B cell (primary cell): ENCODE measurements at places on chromosomes 5 and 9.

DNA sequence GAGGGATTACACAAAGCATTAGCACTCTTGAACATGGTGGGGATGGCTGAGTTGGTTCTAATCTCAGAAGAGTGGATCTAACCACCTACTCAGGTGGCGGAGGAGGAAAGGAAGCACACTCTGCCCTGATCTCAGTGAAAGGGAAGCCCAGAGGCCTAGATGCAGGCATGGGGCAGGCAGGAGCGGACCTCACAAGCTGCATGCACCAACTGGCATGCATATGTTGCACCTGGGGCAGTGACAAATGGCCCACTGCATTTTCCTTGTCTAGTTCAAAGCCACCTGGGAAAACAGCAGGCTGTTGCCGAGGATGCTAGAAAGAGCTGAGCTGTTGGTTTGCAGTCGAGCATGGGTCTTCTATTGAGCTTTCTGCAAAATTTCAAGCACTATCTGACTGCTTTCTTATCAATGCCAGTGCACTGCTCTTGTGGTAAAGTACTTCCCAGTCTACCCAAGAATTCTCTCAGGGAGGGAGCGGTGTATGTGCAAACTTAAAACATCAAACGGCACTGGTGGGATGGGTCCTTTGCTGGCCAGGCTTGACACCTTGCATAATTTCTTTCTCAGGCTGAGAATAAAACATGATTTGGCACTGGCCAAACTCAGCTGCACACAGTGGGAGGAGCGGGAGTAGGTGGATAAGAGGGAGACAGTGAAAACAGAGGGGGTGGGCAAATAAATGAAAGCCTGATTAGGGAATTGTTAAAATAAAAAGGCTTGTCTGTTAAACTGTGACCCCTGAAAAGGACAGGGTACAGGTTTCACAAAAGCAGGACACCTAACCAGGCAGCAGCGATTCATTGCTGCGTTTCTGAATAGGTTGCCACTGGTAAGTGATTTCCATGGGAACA lies 108.9 kb downstream of the MARCHF3 start:
- no peak for DNase-seq

DNA sequence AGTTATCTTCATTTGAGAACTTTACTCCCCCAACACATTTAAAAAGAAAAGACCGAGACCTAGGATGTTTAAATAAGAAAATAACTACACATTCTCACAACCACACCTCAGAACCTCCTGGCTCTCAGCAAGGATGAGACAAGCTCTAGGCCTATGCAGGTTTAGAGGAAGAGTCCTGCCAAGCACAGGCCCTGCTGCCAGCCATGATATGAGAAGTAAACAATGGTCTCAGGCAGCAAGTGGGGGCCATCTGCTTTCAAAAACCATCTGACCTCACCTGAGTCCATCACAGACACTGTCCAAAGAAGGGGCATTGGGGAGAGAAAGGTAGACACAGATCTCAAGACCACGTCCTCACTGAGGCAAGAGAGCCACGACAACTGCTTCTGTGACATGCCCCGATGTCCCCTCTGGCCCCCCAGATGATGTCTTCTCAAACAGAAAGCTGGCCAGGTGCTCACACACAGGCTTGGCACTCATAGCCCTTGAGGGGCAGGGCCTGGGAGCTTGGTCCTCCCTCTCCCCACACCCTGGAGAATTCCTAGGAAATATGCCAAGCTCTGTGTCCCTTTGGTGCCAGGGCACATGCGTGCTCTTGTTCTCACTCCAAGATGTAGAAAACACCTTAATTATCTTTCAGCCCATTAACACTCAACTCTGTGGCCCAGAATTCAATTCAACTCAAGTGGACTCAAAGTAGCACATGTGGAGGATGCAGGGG lies 150.4 kb downstream of the FSTL4 start:
- DNase-seq, result no peak

DNA sequence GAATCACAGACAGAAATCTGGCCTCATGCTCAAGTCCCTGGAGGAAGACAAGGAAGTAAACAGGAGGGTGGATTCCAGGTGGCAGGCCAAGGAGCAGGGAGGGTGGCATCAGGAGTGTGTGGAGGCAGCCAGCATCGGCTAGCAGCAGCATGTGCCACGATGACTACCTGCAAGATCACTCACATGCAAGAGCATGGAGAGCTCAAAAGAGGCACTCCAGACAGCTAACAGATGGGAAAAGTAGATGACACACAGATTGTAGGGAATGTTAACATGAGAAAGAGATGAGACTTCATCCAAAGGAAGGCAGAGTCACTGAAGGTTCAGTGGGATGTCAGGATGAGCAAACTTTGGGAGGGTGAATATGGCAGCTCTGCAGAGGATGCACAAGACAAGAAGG lies 104.3 kb downstream of the SEMA5A start:
- DNase-seq, result no peak

- DNase-seq, result no peak
Measured at GRCh38 chr9:87109231-87109631, 161.9 kb upstream of the GAS1 start.

- DNase-seq, result no peak
Measured at GRCh38 chr5:143674469-143674786, 137.5 kb upstream of the HMHB1 start.

- DNase-seq, result no peak
Measured at GRCh38 chr9:18707061-18707461, 233.1 kb downstream of the ADAMTSL1 start.
